ENCODE measurements at places on chromosomes 4 and X. TPM values are rescaled to one million over a fixed set of nuclear protein-coding genes. Genes with fewer than 3 reads are reported as not detected.

Gene TRIM75
- total RNA-seq: not detected

Gene CSAG2
- total RNA-seq: not detected

Gene GPR82
- total RNA-seq: not detected

Gene MAGEA8
- total RNA-seq: not detected

Gene AMOT
- total RNA-seq: 0.01 TPM

Gene PSAPL1
- 0.10 TPM for total RNA-seq

Gene RTL3
- total RNA-seq: not detected

Gene GAGE2A
- total RNA-seq: not detected

Gene DCAF8L2
- total RNA-seq: not detected

Gene CSAG3
- not detected for total RNA-seq

Gene PABPC1L2A
- total RNA-seq: not detected

Gene TCEANC
- 0.91 TPM for total RNA-seq

Gene SPANXB1
- total RNA-seq: 2.6 TPM

Gene PAGE2
- total RNA-seq: not detected

Gene ASB11
- total RNA-seq: not detected

Gene TLL1
- total RNA-seq: 0.14 TPM

Gene UCP1
- total RNA-seq: not detected

Gene RHOXF2
- not detected for total RNA-seq

Gene LEF1
- not detected for total RNA-seq

Gene FRAS1
- total RNA-seq: 3.4 TPM

Gene PDGFC
- total RNA-seq: 3.4 TPM

Gene NDST3
- not detected for total RNA-seq

Gene AREG
- total RNA-seq: 71.1 TPM

Gene SLC9A6
- total RNA-seq: 9.3 TPM

Gene C4orf36
- total RNA-seq: 0.64 TPM

Gene LRCH2
- 0.01 TPM for total RNA-seq

Gene CYSLTR1
- not detected for total RNA-seq

Gene FGF5
- total RNA-seq: 1.0 TPM

Gene SCD5
- total RNA-seq: 7.3 TPM

Gene COL4A5
- 14.2 TPM for total RNA-seq

Gene ZNF674
- 4.5 TPM for total RNA-seq

Gene ODAPH
- total RNA-seq: 0.23 TPM

Gene HERC5
- 5.2 TPM for total RNA-seq

Gene DGKQ
- total RNA-seq: 7.4 TPM

Gene H2BW2
- not detected for total RNA-seq

Gene HTR2C
- not detected for total RNA-seq

Gene MAGEA9B
- total RNA-seq: 0.07 TPM

Measured in A549 treated with DMSO at 1 μM for 4 hours (cell line).